ENCODE measurements at places on chromosomes 3 and 15.

GRCh38 chr15:60912984-60913697, 316.0 kb downstream of the RORA start:
- no peak for DNase-seq

GRCh38 chr15:35481992-35482391, 64.0 kb downstream of the DPH6 start:
- no peak for DNase-seq

DNA sequence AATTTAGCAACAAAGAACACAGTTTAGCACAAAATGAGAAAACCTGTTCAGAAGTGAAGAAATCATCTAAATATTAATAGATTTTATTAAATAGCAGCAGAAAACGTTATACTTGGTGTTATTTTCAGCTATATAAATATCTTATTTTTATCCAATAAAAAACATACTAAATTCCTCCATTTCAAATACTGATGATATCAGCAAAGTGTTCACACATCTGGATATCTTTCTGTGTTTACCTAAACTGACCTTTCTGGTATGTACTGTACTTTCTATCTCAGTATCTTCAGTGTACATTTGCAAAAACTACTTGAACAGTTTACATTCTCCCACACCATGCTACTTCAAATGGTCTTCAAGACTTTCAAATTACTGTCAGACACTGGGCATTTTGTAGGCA, 179.9 kb downstream of the ZBTB20 start:
- DNase-seq: no peak

DNA sequence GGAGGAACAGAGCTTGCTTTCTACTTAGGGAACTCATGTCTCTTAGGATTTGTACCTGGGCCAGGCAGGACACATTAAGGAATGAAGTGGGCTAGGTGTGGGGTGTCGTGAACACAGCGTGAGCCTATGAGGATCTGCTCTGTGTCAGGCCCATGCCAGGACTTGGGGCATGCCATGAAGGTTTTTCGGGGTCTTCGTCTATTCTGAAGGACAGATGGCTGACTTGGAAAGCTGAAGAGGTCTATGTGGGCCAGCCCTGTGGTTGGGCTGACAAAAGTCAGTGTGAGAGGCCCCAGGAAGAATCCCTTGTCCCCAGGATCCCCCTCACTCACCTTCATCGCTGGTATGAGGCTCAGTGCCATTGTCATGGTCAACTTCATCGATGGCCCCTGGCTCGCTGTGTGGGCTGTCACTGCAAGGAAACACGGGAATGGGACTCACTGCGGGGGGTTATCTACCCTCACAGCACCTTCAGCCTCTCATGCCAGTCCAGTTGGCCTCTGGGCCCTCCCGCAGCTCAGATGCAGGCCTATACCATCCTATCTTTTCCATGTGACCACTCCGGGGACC, 46.8 kb upstream of the RAD18 start:
- no peak for DNase-seq

- no peak for DNase-seq
Measured at GRCh38 chr3:61847784-61848462, 286.6 kb downstream of the PTPRG start.

GRCh38 chr15:79897701-79898113, 893 bp upstream of the MTHFS start:
- no peak for DNase-seq
